ENCODE measurements at places on chromosomes 12 and 14.

DNA sequence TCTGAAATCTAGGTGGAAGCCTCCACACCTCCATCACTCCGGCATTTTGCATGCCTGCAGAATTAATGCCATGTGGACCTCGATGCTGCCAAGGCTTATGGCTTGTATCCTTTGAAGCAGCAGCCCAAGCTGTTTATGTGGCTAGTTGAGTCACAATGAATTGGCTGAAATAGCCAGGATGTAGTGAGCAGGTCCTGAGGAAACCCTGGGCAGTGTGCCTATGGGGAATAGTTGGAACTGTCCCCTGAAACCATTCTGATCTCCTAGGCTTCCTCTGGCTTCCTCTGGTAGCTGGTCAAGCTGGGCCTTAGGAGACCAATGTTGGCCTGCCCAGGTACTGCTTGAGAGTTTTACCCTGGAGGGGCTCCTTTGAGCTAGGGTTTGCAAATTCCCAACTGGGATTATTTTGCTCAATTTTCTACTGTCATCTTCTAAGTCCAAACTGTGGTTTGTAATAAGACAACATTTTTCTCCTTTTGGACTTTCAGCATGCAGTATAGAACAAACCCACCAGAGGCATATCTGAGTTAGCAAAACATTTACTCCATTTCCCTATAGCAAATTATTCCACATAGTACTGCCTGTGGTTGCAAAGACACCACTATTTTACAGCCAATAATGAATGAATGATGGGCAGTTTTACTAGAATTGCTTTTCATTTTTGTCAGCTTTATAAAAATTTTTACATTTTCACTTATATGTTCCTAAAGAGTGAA lies 85.1 kb upstream of the AMIGO2 start:
- DNase-seq = no peak

DNA sequence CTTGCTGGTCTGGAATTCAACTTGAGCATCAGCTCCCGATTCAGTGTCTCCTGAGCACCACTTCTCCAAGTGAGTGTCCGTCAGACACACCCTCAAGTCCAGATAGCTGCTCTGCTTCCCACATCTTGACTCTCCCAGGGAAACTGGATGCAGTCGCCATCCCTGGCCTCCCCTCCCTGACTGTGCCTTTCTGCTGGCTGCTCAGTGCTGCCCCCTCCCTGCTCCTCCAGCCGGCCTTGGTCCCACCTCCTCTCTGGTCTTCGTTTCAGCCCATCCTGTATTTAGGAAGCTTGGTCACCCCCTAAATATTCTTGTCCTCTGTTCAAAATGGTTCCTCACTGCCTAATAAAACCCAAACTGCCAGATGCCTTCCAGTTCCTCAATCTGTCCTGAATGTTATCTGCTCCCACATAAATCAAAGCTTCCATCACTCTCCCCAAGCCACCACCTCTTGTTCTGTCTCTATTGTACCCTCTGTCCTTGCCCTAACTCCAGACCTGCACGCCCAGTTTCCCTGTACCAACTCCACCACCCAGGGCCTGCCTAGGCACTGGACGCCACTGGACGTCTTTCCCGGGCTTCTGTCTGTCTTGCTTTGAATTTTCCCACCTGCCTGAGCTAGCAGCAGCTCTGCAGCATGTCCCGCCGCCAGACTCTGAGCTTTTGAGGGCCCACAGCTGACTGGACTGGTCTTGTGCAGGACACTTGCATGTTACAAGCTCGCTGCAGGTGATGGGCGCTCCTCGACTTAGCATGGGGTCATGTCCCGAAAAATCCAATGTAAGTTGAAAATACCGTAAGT lies 33.8 kb downstream of the CCDC92 start:
- DNase-seq = no peak

DNA sequence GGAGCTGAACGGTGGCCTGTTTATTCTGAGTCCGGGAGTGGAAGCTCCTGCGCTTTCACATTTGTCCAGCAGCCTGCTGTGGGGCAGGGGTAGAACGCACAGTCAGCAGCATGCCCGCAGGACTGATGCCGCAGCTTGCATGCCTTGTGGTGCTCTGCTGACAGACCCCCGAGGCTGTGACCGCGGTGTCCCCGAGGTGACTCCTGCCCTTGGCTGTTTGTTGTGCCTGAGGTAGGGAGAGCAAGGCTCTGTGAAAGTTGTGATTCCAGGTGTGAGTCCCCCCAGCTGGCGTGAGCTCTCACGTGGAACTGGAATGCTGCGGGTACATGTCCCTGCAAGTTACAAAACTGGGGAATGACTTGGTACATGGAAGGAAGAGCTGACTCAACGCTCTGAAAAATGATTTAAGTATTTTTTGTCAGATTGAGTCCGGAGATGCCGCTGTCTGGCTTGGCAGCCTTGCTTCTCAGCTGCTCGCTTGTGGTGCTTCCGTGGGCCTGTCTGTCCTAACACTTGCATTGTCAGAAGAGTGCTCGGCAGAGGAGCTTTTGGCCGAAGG lies 18.1 kb downstream of the MLXIP start:
- no peak for DNase-seq

DNA sequence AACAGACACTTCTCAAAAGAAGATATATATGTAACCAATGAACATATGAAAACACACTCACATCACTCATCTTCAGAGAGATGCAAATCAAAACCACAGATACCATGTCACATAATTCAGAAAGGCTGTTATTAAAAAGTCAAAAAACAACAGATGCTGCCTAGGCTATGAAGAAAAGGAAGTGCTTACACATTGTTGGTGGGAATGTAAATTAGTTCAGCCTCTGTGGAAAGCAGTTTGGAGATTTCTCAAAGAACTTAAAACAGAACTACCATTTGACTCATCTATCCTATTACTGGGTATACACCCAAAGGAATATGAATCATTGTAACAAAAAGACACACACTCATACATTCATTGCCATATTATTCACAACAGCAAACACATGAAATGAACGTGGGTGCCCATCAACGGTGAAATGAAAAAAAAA lies 35.1 kb downstream of the EIF2S3B start:
- no peak for DNase-seq

DNA sequence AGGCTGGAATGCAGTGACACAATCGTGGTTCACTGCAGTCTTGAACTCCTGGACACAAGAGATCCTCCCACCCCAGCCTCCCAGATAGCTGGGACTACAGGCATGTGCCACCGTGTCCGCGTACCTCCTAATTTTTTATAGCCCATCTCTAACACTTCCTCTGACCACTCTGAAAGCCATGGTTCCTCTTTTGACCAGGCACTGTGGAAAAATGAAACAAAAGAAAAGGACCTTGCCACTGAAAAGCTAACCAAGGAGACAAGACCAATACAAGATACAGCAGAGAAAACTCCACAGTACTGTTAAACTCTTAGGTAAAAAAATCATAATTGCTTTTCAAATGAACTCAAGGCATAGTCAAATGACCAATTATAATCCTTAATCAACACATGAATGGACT lies 233.3 kb downstream of the NEDD1 start:
- DNase-seq = no peak

- DNase-seq = no peak
These were observed 424.5 kb downstream of the VRK1 start for GRCh38 chr14:97221572-97222285.

DNA sequence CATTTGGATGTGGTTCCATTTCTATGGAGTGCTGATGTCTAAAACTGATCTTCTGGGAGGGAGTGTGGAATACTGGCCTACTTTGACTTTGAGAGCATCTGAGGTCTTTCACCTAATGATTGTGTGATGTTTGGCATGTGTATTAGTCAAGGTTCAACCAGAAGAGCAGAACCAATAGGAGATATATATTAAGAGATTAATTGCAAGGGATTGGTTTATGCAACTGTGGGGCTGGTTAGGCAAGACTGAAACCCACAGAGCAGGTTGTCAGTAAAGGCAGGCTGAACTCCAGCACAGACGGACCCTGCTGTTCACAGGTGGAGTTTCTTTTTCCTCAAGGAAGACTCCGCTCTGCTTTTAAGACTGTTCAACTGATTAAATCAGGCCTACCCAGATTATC lies 11.6 kb downstream of the BMAL2 start:
- no peak for DNase-seq

GRCh38 chr12:89309815-89310214 lies 42.5 kb downstream of the DUSP6 start:
- DNase-seq = no peak

DNA sequence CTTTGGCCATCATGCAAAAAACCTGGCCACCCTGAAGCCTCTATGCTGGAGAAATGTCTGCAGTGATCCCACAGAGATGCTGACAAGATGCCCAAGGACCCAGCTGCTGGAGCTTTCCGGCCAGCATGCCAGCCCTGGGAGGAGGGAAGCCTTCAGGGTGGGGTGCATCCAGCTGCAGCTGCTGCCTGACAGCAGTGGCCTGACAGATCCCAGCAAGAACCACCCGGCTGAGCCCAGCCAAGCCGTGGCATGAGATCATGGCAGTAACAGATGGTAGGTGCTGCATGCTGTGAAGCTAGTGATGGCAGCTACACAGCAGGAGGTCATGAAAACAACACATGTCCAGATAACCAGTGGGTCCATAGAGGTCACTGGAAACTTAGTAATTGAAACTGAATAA lies 13.8 kb downstream of the CLBA1 start:
- DNase-seq = no peak

- DNase-seq = no peak
These were observed 595 bp downstream of the KLHL28 start for GRCh38 chr14:44961151-44961553.

GRCh38 chr14:95818581-95818980 lies 58.1 kb upstream of the TUNAR start:
- DNase-seq = no peak

GRCh38 chr12:87687362-87687761 lies 341.8 kb downstream of the C12orf50 start:
- DNase-seq = no peak

GRCh38 chr12:131385313-131386166 lies 325.4 kb upstream of the SFSWAP start:
- no peak for DNase-seq

DNA sequence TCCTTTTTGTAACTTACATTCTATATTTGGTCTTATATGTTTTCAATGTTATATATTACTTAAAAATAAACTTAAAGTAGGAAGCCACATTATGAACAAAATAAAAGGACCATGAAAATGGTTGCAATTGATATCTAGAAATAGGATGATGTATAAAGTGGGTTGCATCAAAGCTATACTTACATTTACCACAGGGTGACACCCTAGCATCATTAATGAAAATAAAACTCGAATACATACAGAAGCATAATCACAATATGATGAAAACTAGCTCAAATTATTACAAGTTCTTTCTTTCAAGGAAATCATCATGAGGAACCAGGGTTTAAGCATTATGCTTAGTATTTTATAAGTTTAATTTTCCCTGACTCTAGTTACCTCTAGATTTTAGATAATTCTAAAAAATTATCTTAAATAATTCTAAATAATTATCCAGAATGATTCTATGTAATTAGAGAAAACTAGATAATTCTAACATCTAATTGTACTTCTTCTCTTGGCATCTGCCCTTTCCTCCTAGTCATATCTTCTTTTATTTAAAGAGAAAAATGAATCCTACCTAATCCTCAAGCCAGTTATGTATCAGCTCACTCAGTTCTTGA lies 31.2 kb downstream of the TAS2R7 start:
- DNase-seq = no peak

DNA sequence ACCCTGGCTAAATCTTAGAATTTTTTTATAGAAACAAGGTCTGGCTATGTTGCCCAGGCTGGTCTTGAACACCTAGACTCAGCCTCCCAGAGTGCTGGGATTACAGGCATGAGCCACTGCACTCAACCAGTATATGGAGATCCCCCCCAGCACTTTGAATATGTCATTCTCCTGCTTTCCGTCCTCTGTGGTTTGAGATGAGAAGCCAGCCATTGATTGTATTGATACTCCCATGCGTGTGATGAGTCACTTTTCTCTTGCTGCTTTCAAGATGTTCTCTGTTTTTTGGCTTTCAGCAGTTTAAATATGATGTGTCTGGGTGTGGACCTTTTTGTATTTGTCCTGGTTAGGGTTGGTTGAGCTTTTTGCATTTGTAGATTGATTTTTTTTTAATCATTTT lies 75.2 kb upstream of the DNM1L start:
- no peak for DNase-seq

- no peak for DNase-seq
These were observed 21.8 kb downstream of the CCNK start for GRCh38 chr14:99502989-99503421.

DNA sequence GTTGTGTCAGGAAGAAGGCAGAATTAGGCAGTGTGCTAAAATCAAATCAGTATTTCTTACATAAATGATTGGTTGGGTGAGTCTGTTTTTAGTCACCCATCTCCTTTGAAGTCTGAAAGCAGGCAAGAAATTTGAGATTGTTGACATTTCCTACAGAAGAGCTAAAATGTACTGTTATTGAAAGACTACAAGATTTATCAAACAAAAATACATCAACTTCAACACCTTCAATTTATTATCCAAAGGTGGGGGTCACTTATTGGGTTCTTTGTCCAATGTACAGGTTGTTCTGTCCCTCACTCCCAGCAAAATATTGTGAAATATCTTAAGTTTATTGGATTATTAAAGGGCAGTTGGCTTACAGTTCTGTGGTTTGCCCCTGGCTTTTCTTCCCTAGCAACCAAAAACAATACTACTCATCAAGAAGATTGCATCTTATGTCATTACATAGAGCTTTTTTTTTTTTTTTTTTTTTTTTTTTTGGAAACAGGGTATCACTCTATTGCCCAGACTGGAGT lies 20.6 kb upstream of the PKP2 start:
- DNase-seq = no peak

DNA sequence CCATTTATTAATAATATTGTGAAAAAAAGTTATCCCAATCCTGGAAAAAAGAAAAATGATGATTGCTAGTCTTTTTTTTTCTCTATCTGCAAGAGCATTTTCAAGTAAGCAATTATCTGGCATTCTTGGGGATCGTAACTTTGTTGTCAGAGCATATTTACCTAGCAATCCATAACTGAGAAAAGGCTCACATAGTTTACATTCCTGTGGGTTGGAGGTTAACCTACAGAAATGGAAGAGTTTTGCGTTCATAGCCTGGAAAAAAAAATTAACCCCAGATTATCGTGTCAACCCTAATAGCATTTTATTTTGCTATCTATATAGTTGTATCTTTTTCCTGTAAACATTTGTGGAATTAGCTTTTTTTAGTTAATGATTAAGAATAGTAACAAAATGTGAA lies 292.3 kb downstream of the DAD1 start:
- no peak for DNase-seq

- DNase-seq = no peak
These were observed at the start of gene NTS for GRCh38 chr12:85874031-85874461. NTS (plus strand) TSS chr12:85874295; CDS start chr12:85874404, 109 bp downstream.

DNA sequence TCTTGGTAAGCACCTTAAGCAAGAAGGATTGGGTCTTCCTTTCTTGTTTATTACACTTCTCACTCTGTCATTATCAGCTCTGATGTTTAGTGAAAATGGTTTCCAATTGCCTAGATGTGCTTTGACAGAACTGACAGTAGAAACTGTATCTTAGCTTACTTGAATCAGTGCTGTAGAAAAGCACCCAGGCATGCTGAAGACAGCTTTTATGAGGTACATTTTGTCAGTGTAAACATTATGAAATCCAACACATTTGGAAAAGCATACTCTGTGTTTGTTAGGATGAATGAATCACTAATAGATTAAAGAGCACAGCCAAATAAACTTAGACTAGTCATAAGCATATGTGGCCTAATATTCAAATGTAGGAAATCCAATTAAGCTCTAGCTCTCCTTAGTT lies 290.2 kb upstream of the NPAS3 start:
- DNase-seq = no peak

GRCh38 chr12:1528791-1529190 lies 65.6 kb downstream of the FBXL14 start:
- no peak for DNase-seq

- DNase-seq = no peak
These were observed 18.1 kb downstream of the NUAK1 start for GRCh38 chr12:106120519-106121105.

Data from esophagus squamous epithelium (tissue), 5 donors.